ENCODE measurements at places on chromosomes 1 and 21. TPM values are rescaled to one million over a fixed set of nuclear protein-coding genes. Genes with fewer than 3 reads are reported as not detected.

Gene TAS1R1
- total RNA-seq: not detected

Gene WASF2
- 55.1 TPM for total RNA-seq

Gene RRP1B
- total RNA-seq: 34.2 TPM

Gene ELOA
- 26.3 TPM for total RNA-seq

Gene IL24
- total RNA-seq: 0.39 TPM

Gene CRP
- not detected for total RNA-seq

Gene HES3
- total RNA-seq: not detected

Gene CCDC181
- 0.11 TPM for total RNA-seq

Gene ZNF683
- not detected for total RNA-seq

Gene TDRD10
- total RNA-seq: not detected

Gene OR6F1
- total RNA-seq: not detected

Gene SLAMF7
- 1.0 TPM for total RNA-seq

Gene PPIAL4G
- total RNA-seq: not detected

Gene CTSE
- total RNA-seq: 0.14 TPM

Gene RIPPLY3
- 0.39 TPM for total RNA-seq

Gene TNFRSF18
- total RNA-seq: 0.09 TPM

Gene LAMB3
- 22.9 TPM for total RNA-seq

All from A549 treated with AZD2906 at 1 μM for 4 hours (cell line).